ENCODE measurements at places on chromosomes 1 and 21.

DNA sequence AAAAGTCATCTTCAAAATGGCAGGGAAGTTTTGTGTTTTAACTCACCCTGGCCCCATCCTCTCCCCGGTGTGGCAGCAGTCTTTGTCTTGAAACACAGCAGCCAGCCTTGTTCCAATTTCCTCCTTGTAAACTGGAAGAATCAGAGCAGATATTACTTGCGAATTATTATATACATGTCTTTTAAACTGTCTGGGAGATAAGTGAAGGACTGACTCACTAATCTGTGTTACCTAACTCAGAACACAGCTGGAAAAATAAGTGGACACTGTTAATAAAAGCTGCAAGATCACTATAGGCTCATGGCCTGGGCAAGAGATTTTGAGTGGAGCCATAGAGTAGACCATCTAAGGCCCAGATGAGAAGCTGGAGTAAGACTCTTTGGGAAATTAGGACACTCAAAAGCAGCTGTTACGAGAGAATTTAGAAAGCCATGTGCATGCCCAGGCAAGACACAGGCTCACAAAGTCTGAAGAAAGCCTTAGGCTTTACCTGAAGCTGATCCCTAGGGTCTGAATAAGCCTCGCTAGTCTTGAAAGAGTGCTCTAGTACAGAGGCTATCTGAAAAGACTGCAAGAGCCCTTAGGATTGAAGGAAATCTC lies 233.0 kb upstream of the RAB4A start:
- DNase-seq = no peak

DNA sequence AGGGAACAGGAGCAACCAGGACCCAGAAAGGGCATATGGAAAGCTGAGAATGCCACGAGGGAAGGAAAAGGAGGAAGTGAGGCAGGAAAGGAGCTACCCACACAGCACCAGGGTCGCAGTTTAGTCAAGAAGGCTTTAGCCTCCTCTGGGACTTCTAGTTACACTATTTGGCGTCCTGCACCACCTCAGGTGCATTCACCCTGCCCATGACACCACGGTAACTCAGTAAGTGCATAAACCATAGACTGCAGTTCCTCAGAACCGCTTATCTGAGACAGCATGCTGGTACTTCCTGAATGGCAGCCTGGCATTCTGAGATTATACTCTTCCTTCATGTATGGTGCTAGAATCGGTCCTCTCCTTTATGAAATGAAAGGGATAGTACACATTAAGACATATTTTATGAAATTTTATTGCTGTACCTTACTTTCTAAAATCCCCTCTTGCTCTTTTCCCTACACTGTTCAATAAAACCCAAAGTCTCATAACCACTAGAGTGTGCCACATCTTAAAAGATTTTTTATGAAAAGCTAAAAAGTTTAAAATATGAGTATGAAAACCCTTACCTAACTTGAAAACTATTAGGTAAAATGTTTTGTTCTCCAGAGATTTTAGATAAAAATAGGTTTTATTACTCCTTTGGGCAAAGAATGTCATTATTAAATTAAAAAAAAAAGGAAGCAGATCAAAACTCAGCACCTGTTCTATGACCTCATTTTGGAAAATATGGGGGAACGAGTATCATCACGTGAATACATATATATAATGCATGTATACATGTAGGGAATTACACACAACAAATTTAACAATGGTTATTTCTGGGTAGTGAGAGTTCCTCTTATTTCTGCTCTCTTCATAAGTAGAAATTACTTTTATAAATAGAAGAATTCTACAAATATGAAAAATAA lies 67.3 kb downstream of the VAV3 start:
- no peak for DNase-seq

DNA sequence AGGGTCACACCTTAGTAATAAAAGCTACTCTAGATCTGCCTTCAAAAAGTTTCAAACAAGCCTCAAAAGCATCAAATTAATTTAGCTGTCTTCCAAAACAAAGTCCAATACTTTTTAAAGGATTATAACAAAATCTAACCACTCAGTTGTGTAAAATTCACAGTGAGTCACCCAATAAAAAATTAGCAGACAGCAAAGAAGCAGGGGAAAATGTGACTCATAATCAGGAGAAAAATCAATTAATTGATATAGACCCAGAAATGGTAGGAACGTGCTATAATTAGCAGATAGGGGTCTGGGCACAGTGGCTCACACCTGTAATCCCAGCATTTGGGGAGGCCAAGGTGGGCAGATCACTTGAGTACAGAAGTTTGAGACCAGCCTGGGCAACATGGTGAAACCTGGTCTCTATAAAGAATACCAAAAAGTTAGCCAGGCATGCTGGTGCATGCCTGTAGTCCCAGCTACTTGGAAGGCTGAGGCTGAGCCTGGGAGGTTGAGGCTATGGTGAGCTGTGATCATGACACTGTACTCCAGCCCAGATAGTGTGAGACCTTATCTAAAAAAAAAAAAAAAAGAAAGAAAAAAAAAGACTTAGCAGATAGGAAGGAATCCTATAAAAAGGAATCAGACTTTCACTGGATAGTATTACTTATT lies 8.1 kb upstream of the MYOG start:
- DNase-seq = no peak

DNA sequence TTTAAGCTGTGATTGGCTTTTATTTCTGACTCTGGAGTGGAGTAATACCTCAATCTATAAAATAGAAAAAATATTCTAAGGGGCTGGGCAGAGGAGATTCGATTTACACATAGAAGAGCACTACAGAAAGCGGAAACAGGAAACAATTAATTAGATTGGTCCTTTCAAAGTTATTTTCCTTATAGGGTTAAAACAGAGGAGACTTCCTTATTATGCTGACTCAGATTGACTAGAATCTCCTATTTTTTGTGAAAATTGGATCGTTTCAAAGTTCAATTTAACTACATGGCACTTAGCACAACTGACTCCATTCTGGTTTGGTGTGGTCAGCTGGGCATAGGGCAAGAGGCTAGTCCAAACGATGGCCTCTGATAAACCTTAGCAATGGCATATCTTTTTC lies 48.3 kb upstream of the NCAM2 start:
- no peak for DNase-seq

- DNase-seq = no peak
Measured at GRCh38 chr1:107976836-107977235, 11.9 kb upstream of the VAV3 start.

- DNase-seq = no peak
Measured at GRCh38 chr1:20148571-20149500, 9.7 kb downstream of the PLA2G2F start.

All from NCI-H1930 (cell line).